ENCODE measurements at places on chromosomes 4 and X.

GRCh38 chr4:185681604-185682003 lies 130.4 kb downstream of the SORBS2 start:
- no peak for DNase-seq

GRCh38 chrX:150941580-150941979 lies 41.6 kb upstream of the HMGB3 start:
- DNase-seq = no peak

DNA sequence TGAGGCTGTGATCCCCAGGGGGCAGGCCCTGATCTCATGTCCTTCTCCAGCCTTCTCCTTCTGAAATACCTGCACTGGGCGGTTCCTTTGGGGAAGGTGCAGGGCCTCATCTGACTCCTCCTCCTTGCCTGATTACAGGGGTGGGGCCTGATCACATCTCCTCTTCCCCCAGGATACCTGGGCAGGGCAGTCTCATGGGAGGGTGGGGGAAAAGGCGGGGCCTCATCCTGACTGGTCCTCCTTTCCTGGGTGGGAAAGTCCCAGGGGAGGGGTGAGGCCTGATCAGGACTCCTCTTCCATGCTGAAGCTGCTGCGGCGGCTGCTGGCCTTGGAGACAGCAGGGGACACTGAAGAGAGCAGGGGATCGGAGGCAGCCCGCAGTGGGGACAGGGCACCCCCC lies 13.3 kb downstream of the TFE3 start:
- DNase-seq = no peak

DNA sequence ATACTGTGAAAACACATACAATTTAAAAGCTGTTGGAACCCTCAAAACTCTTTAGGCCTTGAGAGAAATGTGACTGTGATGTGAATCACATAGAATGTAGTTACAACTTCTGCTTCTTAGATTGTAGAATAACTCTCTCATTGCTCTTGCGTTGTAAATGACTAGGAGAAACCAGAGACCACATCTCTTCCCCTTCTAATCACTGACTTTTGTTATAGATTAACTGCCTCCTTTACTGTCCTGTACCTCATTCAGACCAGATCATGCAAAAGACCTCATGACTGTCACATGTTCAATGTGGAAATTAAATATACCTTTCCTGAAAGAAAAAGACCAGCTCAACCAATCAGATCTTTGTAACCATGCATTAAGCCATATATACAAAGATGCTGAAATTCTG lies 43.2 kb upstream of the NEIL3 start:
- DNase-seq = no peak

DNA sequence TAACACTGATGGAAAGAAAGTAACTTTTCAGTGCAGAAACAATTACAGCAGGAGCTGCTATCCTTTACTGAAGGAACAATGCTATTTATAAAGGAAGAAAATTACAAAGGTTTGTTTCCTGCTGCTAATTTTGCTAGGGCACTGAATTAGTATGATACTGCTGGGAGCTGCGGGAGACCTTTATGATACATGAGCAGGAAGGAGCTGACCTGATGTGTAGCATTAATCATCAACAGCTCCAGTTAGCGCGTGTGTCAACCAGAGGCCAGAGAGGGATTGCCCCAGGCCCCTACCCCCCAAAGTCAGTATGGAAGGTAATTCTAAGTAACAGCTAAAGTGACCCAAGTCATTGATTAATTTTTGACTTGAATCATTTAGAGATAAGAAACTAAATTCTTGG lies 728.9 kb downstream of the PCDH18 start:
- DNase-seq = no peak

DNA sequence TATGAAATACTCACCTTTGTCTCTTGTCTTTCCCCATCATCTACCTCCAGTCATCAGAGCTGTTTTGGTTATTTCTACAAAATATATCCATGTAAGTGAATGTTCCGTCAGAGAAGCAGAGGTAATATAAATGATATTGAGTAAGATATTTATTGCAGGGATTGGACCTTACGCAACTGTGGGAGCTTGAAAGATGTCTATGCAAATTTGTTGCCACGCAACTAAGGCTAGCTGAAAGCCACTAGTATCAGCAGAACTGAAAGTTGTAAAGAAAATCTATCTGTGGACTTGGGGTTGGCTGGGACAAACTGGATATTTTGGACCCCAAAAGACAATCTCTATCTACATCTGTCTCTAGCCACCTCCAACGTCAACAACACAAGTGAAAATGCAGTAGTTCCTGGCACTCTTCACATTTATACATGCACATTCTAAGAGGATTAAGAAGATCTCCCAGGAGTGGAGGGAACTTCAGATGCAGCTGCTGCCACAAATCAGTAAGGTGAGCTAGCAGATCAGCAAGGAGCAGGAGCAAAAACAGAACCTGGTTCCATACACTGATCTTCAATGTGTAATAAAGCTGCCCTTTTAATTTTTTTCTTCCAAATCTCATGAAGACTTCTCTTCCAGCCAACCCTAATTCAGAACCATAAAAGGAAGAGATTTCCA lies 8.5 kb upstream of the CCSER1 start:
- no peak for DNase-seq

- DNase-seq = no peak
These were observed 75.7 kb downstream of the RBM47 start for GRCh38 chr4:40553995-40554394.

GRCh38 chrX:53440621-53441517 lies 6.7 kb upstream of the HSD17B10 start:
- DNase-seq = no peak

GRCh38 chr4:13905543-13905942 lies 278.0 kb upstream of the BOD1L1 start:
- DNase-seq = no peak

GRCh38 chr4:111434586-111434985 lies 710.7 kb upstream of the FAM241A start:
- no peak for DNase-seq

DNA sequence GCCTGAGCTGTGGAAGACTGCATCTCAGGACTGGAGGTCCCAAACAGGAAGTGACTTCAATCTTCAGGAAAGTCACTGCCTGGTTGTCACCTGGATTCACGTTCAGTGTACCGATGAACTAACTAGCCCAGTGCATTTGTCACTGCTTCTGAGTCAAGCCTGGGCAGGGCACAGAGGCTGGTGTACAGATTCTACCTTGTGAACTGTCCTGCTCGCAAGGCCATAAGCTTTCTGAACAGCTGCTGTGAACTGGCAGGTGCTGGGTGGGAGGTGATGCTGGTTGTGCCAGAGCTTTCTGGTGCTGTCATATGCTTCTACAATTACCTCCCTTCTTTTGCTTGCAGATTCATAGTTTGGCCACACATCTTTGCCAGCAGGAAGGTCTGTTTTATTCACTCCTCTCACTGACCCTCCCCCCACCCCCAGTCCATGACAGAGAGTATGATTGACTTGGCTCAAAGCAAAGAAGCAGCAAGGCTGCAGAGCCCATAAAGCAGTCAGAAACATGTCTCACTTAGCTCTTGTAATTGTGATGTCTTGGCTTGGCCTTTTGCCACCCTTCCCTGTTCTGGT lies 40.5 kb downstream of the ZCCHC12 start:
- DNase-seq = no peak

DNA sequence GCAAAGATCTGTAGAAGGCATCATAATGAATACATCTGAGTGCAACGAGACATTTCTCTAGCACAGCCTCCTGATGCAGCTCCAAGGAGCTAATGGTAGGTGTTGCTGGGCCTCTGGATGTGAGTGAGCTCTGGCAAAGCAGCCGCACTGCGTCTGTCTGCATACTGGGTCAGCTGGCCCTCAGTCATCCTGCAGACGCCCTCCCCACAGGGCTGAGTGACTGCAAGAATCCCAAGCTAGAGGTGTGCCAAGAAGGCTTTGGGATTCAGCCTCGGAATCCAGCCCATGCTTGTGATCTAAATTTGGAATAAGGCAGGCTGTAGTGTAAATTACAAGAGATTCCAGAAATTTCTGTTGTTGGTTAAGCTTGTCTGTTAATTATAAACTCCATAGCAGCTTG lies 18.5 kb downstream of the HERC3 start:
- no peak for DNase-seq

DNA sequence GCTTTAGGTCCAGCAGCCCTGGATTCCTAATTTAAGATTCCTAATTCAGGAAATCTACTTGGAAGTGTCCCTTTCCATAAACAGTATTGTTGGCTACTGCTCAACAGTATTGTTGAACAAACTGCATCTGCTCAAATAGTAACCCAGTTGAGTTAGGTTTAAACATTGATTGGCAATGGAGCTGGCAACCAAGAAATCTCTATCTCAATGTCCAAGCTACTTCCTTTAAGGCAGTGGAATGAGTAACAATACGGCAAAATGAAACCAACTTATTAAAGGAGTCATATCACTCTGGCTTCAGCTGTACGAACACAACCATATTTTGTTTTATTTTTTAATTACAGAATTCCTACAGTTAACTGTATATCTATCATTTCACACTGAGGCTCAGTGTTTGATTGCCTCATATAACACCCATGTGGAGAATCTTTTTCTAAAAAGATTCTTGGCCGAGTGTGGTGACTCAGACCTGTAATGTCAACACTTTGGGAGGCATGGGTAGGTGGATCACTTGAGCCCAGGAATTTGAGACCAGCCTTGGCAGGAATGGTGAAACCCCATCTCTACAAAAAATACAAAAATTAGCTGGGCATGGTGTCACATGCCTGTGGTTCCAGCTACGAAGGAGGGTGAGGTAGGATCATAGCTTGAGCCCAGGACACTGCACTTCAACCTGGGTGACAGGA lies 71.7 kb upstream of the IL13RA1 start:
- no peak for DNase-seq

GRCh38 chrX:110108381-110108821 lies 105.5 kb downstream of the TMEM164 start:
- DNase-seq = no peak

- no peak for DNase-seq
These were observed 2138.8 kb downstream of the PCDH7 start for GRCh38 chr4:32858971-32859370.

- DNase-seq = no peak
These were observed 28.9 kb downstream of the CPLX1 start for GRCh38 chr4:797066-797465.

DNA sequence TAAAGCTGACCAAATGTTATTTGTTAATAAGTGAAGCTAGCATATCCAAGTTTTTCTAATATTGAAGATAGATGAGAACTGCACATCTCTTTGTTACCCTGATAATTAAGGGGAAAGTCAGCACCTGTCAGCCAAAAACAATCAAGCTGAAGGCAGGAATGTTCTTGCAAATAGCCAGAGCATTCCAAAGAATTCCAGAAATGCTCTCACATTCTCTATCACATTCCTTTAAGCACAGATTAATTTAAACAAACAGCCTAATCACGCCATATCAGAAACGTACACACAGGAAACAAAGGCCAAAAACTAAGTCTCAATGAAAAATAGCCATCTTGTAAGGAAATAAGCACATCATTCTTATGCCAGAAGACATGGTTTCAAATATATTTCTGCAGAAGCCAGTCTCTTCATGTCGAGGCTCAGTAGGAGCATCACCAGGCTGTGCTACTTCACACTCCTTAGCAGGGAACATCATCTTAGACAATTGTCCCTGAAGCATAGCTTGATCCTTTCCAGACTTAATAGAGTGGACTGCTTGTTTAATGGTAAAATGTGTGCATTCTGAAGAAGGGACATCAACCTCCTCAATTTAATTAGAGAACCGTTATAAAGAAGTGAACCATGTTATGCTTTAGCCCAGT lies 252.9 kb upstream of the TTC29 start:
- no peak for DNase-seq

DNA sequence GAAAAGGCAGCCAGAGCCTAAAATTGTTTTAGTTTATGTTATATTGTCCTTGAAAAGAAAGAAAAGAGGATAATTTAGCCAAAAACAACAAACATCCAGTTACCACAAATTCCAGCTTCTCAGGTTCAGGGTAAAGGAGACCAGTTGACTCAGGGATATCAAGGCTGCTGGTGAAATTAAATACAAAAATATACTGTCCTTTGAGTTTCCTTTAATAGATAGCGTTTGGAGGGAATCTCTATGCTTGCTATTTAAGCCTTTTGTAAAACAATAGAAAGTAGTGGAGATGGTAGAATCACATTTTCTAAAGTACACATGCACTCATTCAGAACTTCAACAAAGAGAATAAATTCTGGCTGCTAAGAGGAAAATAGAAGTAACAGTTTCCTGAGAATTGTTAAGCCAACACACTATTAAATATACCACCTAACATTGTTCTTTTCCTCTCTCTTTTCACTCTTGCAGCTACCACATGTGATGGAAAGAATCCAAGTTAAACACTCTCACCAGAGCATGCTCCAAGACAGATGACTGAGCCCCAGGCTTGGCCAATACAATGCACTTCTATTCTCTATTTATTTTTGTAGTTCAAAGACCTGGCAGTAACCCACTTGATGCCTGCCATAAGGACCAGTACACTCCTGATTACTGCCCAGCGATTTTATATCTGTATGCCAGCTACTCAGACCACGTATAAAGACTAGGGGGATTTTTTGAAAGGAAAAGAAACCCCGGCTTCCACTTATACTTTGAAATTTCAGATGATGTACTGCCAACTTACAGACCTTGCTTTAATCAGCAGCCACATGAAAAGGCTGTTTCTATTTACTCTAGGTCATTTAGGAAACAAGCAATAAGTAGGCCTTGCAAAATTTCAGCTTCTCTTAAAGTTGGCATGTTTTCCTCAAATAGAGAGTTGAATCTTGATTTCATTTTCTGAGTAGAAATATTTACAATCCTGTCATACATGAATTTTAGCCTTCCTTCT lies 756.9 kb downstream of the FAT4 start:
- no peak for DNase-seq

DNA sequence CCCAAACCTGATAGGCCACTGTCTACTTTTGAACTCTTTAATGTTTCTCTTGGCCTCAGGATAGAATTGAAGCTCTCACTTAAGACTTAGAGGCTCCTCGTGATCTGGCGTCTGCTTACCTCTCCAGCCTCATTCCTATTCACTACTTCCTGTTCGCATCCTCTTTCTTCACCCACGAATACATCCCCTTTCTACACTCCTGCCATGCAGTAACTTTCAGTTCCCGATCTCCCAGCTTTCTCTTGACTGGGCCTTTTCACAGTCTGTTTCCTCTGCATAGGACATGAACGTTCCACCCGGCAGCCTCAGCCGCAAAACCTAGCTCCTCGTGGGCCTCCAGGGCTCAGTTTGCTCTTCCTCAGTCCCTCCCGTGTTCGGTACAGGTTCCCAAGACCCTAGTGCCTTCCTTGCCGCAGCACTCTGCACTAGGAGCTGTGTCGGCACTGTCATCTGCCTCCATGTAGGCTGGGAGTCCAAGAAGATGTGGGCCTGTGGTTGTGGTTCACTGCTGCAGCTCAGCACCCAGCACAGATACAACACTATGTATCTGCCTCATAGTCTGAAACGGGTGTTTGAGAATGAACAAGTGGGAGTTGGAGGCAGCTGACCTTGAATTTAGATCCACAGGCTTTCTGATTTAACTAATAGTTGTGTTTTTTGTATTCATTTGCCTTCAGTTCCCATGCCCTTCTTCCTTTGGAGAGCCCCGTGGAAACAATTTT lies 15.8 kb downstream of the RPL39 start:
- DNase-seq = no peak

DNA sequence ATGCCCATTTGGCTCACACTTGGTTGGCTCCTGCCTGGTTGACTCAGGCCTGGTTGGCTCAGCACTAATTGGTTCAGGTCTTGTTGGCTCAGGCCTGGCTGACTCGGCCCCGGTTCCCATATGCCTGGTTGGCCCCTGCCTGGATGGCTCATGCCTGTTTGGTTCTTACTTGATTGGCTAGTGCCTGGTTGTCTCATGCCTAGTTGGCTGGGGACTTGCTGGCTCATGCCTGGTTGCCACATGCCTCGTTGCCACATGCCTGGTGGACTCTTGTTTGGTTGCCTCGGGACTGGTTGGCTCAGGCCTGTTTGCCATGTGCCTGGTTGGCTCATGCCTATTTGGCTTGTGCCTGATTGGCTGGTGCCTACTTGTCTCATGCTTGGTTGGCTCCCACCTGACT lies 103.7 kb downstream of the APOOL start:
- no peak for DNase-seq
